Naive thymus-derived CD8-positive, alpha-beta T cell (primary cell): ENCODE measurements at places on chromosomes 3 and 15. TPM values are rescaled to one million over a fixed set of nuclear protein-coding genes. Genes with fewer than 3 reads are reported as not detected.

DNA sequence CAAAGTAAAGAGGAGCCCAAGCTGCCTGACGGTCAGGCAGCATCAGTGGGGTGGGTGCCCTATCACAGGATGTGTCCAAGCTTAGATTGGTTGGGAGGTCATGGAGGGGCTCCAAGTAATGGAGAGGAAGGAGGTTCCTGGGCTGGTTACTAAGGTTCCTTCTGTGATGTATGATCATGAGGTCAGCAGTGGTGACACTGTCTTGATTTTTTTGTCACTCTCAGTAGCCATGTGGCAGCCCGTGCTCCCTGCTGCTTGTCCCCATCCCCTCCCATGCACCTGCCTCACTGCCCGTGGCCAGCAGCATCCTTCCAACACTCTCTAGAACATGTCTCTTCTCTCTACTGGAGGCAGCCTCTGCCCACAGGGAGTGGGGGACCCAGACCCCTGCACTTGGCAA, 261.7 kb downstream of the TLE3 start:
- no peak for DNase-seq

GRCh38 chr3:42855219-42855546, 20.5 kb downstream of the CYP8B1 start:
- no peak for DNase-seq

GRCh38 chr15:42159381-42160015, 3.1 kb upstream of the PLA2G4F start:
- DNase-seq: no peak

DNA sequence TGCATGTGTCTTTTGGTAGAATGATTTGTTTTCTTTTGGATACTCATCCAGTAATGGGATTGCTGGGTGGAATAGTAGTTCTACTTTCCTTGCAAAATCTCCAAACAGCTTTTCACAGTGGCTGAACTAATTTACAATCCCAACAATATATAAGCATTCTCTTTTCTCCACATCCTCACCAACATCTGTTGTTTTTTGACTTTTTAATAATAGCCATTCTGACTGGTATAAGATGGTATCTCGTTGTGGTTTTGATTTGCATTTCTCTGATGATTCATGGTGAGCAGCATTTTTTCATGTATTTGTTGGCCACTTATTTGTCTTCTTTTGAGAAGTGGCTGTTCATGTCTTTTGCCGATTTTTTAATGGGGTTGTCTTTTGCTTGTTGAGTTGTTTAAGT, 55.8 kb downstream of the ST8SIA2 start:
- DNase-seq: no peak

DNA sequence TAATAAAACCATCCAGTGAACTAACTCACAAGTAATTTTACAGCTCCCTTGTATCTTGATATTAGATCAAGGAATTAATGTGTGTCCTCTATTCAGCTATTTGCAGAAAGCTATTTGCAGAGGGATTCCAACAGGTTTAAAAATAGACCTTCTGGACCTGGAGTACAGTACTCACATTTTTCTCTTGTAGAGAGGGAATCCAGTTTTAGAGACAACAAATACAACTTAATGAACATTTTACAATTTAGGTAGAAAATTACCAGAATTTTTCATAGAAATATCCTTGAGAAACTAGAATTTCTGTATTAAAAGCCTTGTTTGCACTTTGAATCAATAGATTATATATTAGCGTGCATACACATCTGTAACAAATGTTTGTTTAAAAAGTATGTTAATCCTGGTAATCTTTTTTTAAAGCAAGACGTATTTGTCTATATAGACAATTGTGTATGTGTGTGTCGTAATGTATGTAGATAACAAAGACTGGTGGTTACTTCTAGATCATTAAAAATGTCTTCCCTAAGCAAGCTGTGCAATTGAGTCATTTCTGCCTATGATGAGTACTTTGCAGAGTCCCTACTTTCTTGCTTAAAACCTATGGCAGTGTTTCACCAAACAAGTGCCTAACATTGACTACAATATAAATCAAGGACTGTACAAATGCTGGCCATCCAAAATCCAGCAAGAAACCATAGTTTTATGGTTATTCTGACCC, 57.9 kb downstream of the PPP2R3A start:
- DNase-seq: no peak

DNA sequence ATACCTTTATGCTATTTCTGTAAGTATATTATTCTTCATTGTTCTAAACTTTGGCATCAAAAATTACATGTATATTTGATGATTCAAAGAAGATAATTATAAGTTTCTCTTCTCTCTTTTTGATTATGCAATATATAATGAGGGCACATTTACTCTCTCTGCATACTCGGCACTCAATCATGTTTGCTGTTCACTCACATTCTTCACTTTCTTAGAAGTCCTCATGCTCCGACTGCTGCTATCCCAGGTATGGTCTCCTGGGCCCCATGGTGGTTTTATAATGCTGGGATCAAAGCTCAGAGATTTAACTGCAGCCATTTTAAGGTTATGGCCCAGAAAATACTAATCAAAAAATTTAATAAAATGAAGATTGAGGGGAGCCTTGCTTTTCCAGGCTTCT, 529.7 kb upstream of the IL12A start:
- DNase-seq: no peak

The ZNF502 gene
- total RNA-seq: 6.1 TPM

The SUCNR1 gene
- total RNA-seq: not detected
